Breast epithelium (tissue), 4 donors: ENCODE measurements at places on chromosomes 6 and 20. TPM values are rescaled to one million over a fixed set of nuclear protein-coding genes. Genes with fewer than 3 reads are reported as not detected.

The KCNG1 gene
- not detected for total RNA-seq

The RAET1L gene
- total RNA-seq: not detected

The BMP5 gene
- 5.1 TPM for total RNA-seq

- no peak overlapping the region for H3K27ac ChIP-seq
- DNase-seq: no peak
- H3K27me3 ChIP-seq: no peaks in the 10 kb centered on the region
- no peaks in the 10 kb centered on the region for H3K4me1 ChIP-seq
- H3K4me3 ChIP-seq: no peak overlapping the region
These were observed 6.0 kb downstream of the RNF24 start for GRCh38 chr20:4009309-4009708.

The MYH7B gene
- total RNA-seq: 1.1 TPM

The FOXC1 gene
- 13.2 TPM for total RNA-seq

DNA sequence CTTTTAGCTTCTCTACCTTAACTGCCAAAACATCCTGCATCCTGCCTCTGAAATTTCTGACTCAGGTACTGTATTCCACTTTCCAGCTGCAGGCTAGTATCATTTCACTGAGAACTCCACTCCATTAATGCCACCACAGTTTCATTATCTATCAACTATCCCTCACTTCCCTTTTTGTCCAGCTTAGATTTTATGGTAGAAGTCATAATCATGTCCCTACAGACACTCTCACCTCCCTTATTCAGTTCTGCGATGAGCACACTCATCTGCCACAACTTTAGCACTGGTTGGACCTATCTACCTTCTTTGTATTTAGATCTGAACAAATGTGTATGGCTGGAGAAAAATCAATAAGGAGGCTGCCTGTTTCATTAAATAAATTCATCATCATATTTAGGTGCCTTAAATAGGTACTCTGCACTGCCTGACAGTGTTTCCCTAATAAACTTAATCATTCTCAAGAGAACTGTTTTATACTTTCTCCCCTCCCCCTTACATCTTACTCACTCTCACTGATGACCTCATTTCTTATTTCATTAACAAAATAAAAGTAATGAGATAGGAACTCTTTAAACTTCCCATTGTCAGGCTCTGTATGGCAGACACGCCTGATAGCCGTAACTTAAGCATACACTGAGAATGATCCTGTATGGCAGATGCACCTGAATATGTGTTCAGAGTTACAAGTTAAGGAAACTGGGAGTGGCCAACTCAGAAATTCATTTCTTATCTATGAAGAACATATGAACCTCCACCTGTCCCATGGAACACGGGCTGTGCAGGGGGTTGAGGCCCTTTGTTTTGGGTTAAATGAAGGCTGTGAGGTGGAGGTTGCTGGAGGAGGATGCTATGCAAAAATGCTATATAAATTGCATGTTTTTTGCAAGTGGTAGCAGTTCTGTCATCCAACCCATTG, 95.3 kb upstream of the MAN1A1 start:
- H3K4me3 ChIP-seq: no peak overlapping the region
- no peaks in the 10 kb centered on the region for H3K36me3 ChIP-seq
- H3K4me1 ChIP-seq: peaks cover 6% of the 10 kb centered on the region
- H3K27me3 ChIP-seq: no peaks in the 10 kb centered on the region
